ENCODE measurements at places on chromosomes 3 and 15. TPM values are rescaled to one million over a fixed set of nuclear protein-coding genes. Genes with fewer than 3 reads are reported as not detected.

The CTXN2 gene
- total RNA-seq: 0.05 TPM

The LCTL gene
- total RNA-seq: 1.8 TPM

The SAMD7 gene
- not detected for total RNA-seq

The SERPINI1 gene
- 3.3 TPM for total RNA-seq

The AVEN gene
- total RNA-seq: 37.5 TPM
